ENCODE measurements at places on chromosomes 3 and 15. TPM values are rescaled to one million over a fixed set of nuclear protein-coding genes. Genes with fewer than 3 reads are reported as not detected.

The FANCD2OS gene
- total RNA-seq: not detected

The CACNA2D3 gene
- total RNA-seq: not detected

The ADAMTS7 gene
- total RNA-seq: 40.9 TPM

The SLC7A14 gene
- total RNA-seq: 2.0 TPM

The AGBL1 gene
- under 0.01 TPM for total RNA-seq

The NUTM1 gene
- not detected for total RNA-seq

The SOX14 gene
- not detected for total RNA-seq

The FOXL2NB gene
- not detected for total RNA-seq

The DAZL gene
- not detected for total RNA-seq

The ZNF80 gene
- not detected for total RNA-seq

The CADM2 gene
- total RNA-seq: 0.29 TPM

The TP63 gene
- not detected for total RNA-seq

The CCDC39 gene
- total RNA-seq: not detected

The CX3CR1 gene
- total RNA-seq: not detected

The SYNPR gene
- not detected for total RNA-seq

The ATP8B4 gene
- 0.29 TPM for total RNA-seq

The ANKDD1A gene
- 2.6 TPM for total RNA-seq

The SLC22A14 gene
- total RNA-seq: 0.10 TPM

The ZNF620 gene
- 3.6 TPM for total RNA-seq

The CCR3 gene
- not detected for total RNA-seq

The WDR93 gene
- 0.10 TPM for total RNA-seq

The CRABP1 gene
- not detected for total RNA-seq

The CPNE9 gene
- not detected for total RNA-seq

The PLA2G4E gene
- total RNA-seq: not detected

The TNNC1 gene
- not detected for total RNA-seq

The CTSH gene
- total RNA-seq: 30.6 TPM

The KLF15 gene
- 1.5 TPM for total RNA-seq

The MESP2 gene
- 0.19 TPM for total RNA-seq

The LOXL1 gene
- total RNA-seq: 3.0 TPM

The THPO gene
- not detected for total RNA-seq

The NSUN3 gene
- 10.1 TPM for total RNA-seq

The ARNT2 gene
- total RNA-seq: 0.76 TPM

The RHCG gene
- not detected for total RNA-seq

The GALNT15 gene
- total RNA-seq: 19.9 TPM

The NANOGP8 gene
- total RNA-seq: 0.38 TPM

The CCDC54 gene
- not detected for total RNA-seq

The PLAAT1 gene
- total RNA-seq: 0.98 TPM

The PTH1R gene
- 0.48 TPM for total RNA-seq

The NPAP1 gene
- not detected for total RNA-seq

The SCAANT1 gene
- not detected for total RNA-seq

The FSIP1 gene
- 0.98 TPM for total RNA-seq

The POPDC2 gene
- 0.48 TPM for total RNA-seq

The SRGAP3 gene
- 0.98 TPM for total RNA-seq

The CHRM5 gene
- not detected for total RNA-seq

The LRRK1 gene
- 11.0 TPM for total RNA-seq

The ARL14 gene
- 0.29 TPM for total RNA-seq

The CCDC80 gene
- total RNA-seq: 12.7 TPM

The ZIC1 gene
- not detected for total RNA-seq

The STRIT1 gene
- total RNA-seq: not detected

The SAXO2 gene
- 1.8 TPM for total RNA-seq

The TTC23 gene
- total RNA-seq: 28.4 TPM

The TBC1D23 gene
- 45.9 TPM for total RNA-seq

The EXD1 gene
- total RNA-seq: not detected

The PLSCR4 gene
- total RNA-seq: 176 TPM
